Left ventricle myocardium inferior (tissue), 1 donor: ENCODE measurements at places on chromosomes 6 and 20.

GRCh38 chr6:33709605-33710295, 1.8 kb downstream of the UQCC2 start:
- no peak for DNase-seq

GRCh38 chr6:42532038-42532669, 31.7 kb upstream of the UBR2 start:
- DNase-seq, result no peak

DNA sequence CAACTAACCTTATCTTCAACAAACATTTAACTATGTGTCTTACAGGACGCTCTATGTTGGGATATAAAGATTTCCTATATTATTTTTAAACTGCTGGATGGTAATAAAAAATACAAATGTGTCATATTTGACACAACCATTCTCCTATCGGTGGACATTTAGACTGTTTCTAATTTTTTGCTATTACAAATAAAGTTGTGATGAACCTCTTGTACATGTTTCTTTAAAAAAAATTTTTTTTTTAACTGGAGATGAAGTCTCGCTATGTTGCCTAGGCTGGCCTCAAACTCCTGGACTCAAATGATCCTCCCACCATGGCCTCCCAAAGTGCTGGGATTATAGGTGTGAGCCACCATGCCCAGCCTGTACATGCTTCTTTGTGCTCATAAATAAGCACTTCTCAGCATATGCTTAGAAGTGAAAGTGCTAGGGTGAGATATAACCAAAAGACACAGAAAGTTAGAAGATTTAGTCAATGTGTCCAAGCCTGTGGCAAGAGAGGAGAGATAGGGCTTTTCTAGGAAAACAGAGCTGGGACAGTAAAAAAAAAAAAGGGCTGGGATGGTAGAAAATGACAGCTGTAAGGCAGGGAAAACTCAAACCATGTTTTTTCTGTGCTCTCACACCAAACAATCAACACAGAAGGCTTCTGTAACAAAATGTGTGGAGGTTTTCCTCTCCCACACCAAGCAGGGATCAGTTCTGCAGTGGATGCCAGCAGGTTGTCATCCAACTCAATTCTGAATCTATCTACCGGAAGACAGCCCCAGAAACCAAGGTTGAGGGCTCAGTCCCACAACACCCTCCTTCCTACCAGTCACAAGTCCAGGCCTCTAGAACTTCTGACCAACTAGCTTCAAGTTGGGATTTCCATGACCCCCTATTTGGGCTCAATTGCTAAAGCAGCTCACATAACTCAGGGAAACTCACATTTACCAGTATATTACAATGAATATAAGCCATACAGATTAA, 70.0 kb upstream of the SMIM29 start:
- no peak for DNase-seq

DNA sequence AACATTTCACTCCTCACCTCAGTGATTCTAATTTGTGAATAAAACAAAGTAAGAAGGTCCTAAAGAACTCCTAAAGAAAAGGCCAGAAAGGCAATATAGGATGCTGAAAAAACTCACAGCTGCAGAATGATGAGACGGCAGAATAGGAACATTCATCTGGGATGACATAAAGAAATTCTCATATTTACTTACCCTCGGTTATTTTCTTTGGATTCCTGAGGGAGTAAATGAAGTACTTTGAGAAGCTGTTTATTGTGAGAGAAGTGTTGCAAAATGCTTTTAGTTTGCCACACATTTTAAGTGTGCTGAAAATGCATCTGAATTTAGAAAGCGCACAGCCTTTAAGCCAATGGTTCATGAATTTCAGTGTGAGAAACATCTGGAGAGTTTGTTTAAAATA, 35.7 kb upstream of the RBL1 start:
- DNase-seq, result no peak

- DNase-seq, result no peak
Measured at GRCh38 chr6:147895272-147895671, 386.8 kb downstream of the SAMD5 start.

GRCh38 chr6:3410385-3411360, 46.2 kb downstream of the SLC22A23 start:
- DNase-seq, result no peak

DNA sequence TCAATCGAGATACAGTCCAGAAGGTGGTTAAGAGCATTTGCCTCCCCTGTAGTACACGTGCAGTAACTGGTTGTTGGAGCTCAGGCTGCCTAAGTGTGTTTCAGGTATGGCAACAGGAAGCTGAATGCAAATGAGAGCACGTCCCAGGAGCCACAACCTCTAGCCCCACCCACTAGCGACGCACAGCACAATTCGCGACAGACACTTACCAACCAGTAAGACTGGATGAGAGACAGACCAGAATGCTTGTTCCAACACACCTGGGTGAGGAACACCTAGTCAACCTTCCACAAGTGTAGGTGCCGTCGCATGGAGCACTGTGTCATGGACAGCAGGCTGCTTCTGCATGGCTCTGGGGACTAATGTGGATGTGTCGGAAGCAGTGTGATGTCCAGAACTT, 7.2 kb upstream of the SERPINB1 start:
- no peak for DNase-seq

GRCh38 chr20:37245216-37246150, 16.1 kb downstream of the GHRH start:
- no peak for DNase-seq

DNA sequence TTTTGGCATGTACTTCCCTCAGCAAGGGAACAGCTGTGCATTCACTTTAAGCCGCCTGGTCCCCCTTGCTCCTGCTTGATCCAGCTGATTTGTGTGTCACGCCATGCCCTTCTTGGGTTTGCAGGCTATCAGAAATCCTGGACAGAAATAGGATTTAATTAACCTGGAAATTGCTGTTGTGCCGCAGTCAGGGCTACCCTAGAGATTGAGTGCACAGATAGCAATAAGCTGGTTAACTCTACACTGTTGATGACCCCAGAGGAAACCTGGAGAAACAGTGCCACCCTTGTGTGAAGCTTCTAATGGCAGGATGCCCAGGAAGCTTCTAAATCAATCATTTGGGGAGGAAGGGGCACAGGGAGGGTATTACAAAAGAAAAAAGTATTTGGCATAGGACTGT, 199.0 kb downstream of the JARID2 start:
- DNase-seq, result no peak

- no peak for DNase-seq
Measured at GRCh38 chr6:163620101-163620500, 205.6 kb downstream of the QKI start.

DNA sequence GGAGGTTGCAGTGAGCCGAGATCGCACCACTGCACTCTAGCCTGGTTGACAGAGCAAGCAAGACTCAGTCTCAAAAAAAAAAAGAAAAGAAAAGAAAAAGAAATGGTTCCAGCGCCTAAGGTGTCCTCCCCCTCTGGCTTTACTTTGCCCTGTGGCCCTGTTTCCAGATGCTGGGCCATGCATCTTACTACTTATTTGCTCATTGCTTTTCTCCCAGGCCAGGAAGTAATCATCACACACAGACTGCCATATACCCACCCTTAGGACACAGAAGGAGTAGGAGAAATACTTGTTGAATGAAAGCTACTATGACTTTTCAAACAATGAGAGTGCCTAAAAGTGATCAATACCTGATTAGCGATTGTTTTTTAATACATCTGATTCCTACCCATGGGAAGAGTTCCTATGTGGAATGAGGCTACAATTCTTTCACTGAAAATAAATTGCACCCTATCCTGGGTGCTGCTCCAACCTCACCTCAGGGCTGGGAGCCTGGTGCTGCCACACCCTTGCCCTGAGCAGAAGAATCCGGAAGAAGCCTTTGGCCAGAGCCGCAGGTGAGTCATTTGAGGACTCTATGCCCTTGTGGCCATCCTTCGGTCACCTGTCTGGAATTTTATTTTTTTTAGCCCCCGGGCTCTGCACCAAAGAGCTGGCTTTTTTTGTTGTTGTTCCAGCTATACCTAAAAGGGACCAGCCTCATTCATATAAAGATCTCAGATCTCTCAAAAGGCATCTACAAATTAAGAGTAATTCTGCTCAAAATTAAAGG, 22.7 kb upstream of the TFAP2C start:
- DNase-seq, result no peak

DNA sequence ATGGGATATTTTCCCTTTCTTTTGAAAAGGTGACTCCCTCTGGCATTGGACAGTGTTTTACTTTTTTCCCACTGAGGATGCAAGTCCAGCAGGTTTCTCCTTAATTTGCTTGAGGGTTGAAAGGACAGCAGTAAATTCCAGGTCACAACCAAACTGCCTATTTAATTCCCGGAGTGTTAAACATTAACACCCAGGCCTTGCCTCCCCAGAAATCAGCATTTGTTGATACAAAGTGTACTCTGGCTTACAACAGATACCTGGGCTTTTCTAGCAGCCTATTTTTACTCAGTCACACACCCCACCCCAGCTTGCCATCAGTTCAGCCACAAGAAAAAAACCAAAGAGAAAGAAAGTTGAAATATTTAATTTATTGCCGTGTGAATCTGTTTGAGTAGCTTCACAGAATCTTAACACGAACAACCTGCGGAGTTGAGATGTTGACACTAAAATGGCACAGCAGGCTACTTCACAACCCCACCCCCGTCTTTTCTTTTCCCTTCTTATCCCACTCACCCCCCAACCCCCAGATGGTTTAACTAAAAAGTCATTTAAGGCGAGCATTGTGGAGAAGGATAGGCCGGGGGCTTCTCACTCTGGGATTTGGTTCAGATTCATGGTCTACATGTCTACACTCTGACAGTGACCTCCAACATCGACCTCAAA, 45.7 kb downstream of the MYLIP start:
- DNase-seq, result no peak

GRCh38 chr6:8829796-8830195, 394.5 kb upstream of the SLC35B3 start:
- DNase-seq, result no peak

- DNase-seq, result no peak
Measured at GRCh38 chr6:31794866-31795615, 511 bp downstream of the VARS1 start.

DNA sequence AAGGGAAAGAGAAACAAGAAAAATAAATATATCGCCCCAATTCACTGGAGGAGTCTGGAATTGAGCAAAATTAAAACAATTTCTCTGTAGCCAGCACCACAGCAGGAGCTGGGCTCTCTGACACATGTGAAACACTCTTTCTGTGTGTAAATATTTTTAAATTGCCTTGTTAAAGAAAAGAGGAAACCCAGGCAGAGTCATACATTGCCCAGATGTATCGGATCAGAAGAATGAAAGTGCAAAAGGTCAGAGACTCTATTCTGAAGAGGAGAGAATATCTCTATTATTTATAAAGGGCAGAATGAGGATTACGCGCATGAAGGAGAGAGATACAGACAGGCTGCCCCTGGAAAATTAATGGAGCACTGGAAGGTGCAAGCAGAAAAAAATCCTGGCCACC, 127.0 kb upstream of the MAN1A1 start:
- DNase-seq, result no peak

DNA sequence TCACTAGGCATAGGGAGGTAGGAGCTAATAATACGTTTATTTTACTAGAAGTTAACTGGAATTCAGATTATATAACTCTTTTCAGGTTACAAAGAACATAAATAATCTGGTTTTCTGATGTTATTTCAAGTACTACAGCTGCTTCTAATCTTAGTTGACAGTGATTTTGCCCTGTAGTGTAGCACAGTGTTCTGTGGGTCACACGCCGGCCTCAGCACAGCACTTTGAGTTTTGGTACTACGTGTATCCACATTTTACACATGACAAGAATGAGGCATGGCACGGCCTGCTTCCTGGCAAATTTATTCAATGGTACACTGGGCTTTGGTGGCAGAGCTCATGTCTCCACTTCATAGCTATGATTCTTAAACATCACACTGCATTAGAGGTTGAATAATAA, 1.1 kb downstream of the HFE start:
- peak; percentile 47 for DNase-seq

DNA sequence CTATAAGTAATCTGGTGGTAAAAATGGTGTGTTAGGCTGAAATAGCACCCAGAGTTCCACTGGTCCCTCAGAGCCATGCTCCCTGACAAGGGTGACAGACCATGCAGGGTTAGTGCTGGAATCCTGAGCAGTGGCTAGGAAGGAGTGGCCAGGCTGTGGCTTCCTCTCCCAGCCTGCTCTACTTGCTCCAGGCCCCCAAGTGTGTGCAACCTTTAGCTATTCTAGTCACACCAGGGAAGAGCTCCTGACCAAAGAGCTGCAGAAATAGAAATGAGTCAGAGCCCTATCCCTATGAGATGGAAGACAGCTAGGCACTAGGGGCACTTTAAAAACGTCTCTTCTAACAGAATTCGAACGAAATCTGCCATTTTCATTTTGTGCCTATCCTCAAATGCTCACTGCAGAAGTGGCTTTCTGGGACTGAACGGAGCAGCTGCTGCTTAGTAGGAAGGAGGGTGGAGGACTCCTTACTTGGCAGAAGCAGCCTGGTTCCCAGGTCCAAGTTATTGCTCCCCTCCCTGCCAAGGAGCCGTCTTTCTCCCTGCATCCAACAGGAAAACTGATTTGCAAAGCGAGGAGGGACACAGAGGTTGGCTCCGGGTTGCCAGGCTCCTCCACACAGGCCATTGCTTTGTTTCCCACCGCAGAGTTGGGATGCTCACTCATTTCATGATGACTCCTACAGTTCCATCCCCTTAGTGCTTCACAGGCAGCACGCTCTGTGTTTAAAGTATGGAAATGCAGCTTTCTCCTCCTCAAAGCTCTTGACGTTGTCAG, 754.5 kb downstream of the C6orf118 start:
- no peak for DNase-seq

DNA sequence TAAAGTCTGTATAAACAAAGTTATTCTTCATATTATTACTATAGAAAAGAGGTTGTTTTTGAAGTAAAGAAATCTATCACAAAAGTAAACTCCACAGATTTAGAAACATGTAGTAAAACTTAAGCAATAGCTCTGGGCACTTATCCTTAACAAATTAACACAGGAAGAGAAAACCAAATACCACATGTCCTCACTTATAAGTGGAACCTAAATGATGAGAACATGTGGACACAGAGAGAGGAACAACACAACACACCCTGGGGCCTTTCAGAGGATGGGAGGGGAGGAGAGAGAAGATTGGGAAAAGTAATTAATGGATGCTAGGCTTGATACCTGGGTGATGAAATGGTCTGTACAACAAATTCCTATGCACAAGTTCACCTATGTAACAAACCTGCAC, 57.2 kb downstream of the C6orf58 start:
- DNase-seq, result no peak

DNA sequence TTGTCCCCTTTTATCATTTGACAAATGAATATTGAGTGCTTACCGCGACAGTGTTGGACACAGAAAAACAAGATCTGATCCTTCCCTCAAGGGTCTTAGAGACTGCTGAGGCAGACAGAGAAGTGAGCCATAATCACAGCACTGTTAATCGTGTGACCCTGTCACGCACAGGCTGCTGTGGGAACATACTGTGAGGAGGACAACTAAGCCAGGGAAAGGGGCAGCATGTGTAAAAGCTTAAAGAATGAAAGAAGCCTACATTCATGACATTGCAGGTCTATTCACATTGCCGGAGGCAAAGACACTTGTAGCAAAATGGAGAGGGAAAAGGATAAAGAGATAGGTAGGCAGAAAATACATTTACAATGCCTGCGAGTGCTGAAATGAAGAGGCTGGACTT, 32.7 kb downstream of the TRDN start:
- no peak for DNase-seq

DNA sequence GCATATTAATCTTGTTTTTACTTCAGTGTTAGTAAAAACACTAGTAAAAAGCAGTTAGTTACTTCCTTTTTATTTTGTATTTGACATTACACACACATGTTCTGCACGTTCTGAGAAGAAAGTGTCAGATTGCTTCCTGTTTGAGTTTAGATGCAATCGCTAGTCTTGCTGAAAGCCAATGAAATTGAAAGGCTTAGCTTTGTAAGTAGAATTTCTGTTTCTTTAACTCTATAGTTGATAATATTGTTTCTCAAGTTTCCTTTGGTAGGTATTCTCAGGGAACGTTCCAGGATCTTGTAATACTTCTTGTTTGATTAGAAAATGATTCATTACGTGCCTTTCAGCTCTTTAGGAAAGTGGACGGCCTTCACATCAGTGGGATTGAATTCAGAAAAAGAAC, 55.0 kb downstream of the CDKAL1 start:
- DNase-seq, result no peak
